ENCODE measurements at places on chromosomes 12 and 14.
A peak's percentile ranks its signal among the peaks of the same experiment; 100 is the strongest.

GRCh38 chr12:55068416-55069010 lies 48.7 kb downstream of the NEUROD4 start:
- DNase-seq = peak; percentile 21

DNA sequence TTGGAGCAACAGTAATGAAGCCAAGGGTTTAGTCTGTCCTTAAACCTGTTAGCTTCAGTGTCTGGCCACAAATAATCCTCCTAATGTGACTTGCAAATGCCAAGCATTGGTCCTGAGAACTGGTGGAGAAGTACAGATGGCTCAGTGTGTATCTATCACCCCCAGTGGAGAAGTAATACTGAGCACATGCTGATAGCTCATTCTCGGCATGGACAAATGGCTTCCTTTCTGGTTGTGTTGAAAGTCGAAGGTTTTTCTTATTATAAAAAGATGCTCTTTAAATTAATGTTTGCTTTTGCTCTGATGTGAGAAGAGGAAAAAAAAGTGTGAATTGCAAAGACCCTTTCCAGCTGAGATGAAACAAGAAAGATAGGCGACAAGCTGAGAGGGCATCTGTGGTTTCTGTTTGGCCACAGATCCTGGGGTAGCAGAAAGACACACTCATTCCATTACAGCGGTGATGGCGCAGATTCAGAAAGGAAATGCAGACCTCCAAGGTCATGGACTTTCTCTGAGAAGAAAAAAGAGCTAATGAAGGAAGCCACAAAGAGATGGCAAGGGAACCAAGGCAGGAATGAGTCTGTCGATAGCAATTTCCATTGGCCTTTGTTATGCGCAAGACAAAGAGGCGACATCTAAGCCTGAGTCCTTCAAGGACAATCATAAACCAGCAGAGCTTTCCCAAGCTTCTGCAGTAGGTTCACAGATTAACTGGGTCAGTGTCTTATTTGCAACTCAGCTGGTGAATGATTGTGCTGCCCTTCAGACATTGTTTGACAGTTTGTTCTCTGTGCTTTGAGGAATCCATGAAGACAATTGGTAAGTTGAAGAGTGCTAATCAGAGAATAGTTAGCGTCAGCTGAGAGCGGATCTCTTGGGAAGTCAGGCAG lies 155.5 kb upstream of the RGS6 start:
- DNase-seq = no peak

DNA sequence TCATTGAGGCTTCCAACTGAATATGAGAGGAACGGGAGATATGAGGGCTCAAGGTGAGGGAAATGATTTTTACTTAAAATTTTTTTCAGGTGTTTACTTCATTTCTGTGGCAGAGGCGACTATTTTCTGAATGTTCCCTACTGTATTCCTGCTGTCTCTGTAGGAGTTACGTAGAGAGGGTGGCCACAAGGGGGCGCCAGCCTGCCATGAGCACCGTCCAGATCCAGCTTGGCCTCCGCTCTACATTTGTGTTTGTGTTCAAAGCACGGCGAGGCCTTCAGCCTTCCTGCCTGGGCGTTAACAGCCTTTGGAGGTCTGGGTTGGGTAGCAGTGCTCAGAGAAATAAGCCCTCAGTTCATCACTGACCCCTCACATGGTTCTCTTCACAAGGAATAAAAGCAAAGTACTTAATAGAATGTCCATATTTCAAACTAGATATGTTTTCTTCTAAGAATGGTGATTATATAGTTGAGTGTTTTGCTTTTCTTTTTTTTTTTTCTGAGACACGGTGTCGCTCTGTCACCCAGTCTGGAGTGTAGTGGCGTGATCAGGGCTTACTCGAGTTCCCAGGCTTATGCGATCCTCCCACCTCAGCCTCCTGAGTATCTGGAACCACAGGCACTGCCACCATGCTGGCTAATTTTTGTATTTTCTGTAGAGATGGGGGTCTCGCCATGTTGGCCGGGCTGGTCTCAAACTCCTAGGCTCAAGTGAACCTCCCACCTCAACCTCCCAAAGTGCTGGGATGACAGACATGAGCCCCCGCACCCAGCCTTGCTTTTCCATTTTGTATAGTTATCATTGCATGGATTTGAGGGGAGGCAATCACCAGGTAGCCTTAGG lies 22.3 kb downstream of the CKB start:
- DNase-seq = peak; percentile 94

DNA sequence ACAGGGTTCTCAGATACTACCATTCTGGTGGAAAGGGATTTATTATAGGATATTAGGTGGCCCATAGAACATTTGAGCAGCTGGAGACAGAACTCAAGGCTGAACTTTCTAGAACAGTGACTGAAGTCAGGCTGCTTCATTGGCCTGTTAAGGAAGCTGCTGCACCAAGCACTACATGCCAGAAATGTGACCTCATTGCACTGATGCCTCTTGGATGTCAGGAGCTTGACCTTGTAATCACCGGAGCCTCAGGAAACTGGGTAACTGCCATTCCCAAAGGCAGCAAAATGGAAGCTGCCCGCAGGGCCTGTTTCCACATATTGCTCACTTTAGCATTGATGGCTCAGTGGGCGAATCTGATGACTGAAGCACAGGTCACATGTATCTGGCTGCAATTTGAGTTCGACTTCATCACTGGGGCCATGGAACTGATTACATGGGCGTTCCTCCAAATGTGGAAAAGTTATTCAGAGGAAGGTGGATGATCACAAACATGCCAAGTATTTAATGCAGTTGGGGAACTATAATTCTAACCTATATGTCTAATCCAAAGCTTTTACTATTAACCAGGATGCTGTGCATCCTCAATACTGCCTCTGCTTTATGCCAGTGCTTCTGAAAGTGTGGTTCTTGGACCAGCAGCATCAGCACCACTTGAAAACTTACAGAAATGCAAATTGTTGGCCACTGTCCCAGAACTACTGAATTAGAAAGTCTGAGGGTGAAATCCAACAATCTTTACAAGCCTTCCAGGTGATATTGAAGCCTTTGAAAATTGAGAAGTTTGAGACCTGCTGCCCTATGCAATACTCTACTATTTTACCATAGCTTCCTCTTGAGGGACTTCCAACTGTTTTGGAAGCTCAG lies 337.2 kb upstream of the NAV3 start:
- DNase-seq = peak; percentile 36

GRCh38 chr14:68178282-68178681 lies 358.7 kb downstream of the RAD51B start:
- no peak for DNase-seq
